T-helper 2 cell (primary cell): ENCODE measurements at places on chromosomes 3 and 15.

DNA sequence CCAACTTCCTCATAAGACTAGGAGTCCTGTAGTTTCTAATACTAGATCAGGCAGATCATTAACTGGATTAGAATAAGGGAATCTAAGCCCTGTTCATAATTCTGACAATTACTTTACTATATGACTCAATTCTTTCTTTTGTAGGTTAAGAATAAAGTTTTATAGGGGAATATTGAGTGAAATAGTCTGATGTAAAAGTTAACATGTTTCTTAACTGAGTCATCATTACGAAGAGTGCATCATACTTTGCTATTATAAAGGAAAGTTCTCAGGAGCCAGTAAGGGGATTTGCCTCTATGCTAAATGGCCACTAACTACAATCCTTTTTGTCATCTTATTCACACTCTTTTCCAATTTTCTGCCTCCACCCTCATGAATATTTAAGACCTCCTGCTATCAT lies 63.1 kb downstream of the POLQ start:
- no peak for DNase-seq

DNA sequence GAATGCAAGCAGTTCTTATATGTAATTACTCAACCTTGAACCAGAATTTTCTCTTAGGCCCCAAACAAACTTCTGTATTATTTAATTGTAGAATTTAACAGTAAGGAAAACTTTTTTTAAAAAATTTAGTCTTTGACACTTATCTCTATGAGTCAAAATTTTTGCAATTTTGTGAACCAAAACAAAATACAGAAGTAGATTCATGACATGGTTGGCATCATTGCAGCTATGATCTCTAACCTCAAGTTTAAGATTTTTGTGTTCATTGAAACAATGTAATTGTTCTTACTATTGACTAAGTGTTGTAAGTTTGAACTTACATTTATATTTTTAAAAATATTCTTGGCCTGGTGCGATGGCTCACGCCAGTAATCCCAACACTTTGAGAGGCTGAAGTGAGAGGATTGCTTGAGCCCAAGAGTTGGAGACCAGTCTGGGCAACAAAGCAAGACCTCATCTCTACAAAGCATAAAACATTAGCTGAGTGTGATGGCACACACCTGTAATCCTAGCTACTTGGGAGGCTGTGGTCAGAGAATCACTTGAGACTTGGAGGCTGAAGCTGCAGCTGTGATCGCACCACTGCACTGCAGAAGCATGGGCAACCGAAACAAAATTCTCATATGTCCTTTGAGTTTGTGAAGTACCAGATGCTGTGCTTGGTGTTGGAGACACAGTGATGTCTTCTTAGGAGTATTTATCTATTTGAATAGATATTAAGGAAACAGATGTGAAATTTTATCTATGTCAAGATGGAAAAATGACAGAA lies 39.7 kb downstream of the STT3B start:
- DNase-seq = no peak

DNA sequence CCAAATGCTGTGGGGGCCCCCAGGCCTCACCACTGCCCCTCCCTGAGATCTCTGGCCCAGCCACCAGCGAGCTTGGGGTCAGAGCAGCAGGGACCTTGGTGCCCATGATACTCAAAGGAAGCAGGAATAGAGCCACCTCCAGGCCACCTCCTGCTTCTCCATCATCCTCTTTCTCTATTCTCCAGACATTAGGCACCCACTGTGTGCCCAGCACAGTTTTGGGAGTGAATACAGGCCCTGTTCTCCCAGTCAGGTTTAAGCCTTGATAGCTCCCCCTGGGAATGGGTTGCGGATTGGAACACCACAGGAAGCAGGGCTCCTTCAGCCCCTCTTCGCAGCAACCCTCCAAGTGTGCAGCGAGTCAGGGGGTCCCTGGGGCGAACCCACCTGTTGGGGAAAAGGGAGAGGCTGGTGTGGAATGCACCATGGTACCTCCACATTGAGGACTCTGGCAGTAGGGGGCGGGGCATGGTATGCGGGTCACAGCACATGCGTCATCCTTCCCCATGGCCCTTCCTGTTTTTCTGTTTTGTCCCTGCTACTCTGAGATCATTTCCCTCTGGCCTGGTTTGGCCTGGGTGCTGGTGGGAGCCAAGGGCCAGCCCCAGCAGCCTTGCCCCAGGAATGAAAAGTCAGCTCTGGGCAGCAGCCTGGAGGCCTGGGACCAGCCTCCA lies 14.2 kb upstream of the SEMA3B start:
- DNase-seq = no peak

DNA sequence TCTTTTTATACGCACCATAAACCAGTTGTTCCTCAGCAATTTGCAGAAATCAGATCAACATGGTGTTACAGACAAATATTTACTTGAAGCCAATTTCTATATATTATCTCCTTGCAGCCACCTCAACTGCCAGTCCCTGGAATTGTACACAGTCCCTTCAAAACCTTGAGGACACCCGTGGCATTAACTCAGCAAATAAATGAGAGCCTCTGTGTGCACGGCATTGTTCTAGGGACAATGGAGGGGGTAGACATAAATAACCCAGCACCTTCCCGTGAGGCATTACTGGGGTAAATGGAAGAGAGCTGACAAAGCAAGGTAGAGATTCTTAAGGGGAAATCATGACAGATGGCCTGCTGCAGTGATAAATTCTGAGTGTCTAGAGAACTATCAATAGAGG lies 12.5 kb downstream of the TM2D3 start:
- no peak for DNase-seq

DNA sequence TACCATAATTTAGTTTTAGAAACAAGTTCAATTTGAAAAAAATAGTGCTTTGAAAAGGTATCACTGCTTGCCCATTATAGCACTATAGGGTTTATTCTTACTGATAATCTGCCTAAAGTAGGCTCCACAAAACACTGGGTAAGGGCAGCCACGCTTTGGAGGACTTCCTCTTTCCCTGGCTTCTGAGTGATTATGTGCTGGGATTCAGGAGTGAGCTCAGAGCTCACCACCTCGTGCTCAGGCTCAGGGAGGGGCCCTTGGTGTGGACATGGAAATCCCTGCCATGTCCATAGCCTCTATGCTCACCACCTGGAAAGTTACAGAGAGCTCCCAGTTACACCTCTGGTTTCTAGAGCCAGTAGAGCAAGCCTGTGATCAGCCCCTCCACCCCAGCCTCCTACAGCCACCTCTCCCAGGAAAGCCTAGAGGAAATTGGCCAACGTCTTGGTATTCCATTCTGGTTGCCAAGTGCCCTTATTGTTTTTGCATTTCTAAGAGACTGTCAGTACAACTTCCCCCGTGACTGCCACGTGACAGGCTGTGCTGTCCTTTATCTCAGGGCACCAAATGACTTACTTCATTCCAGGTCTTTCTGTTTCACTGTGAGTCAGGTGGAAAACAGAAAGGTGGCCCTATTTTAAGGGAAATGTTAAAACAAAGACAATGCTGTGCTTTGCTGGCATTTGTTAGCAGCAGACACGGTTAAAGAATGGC lies 316.0 kb downstream of the RORA start:
- DNase-seq = no peak

DNA sequence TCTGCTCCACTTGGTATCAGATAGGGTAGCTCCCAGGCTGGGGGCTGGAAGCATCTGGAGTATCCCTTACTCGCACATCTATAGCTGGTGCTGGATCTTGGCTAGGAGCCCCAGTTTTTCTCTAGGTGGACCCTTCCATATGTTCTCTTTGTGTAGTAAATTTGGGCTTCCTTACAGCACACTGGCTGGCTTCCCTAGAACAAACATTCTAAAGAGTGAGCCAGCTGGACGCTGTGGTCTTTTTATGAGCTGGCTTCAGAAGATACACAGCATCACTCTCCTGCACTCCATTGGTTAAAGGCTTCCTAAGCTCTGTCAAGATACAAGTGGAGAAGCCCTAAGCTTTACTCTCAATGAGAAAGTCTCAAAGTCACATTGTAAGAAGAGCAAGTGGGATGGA lies 322.1 kb downstream of the WDR72 start:
- DNase-seq = no peak

- DNase-seq = no peak
These were observed 44.4 kb upstream of the LARS2 start for GRCh38 chr3:45343947-45344346.

DNA sequence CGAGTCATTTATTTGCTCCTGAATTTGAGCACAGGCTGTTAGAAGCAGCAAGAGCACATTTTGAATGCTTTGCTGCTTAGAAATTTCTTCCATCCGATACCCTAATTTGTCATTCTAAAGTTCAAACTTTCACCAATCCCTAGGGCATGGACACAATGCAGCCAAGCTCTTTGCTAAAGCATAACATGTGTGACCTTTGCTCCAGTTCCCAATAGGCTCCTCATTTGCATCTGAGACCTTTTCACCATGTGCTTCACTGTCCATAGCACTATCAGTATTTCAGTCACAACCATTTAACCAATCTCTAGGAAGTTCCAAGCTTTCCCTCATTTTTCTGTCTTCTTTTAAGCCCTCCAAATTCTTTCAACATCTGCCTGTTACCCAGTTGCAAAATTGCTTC lies 1333.1 kb downstream of the SI start:
- DNase-seq = no peak

DNA sequence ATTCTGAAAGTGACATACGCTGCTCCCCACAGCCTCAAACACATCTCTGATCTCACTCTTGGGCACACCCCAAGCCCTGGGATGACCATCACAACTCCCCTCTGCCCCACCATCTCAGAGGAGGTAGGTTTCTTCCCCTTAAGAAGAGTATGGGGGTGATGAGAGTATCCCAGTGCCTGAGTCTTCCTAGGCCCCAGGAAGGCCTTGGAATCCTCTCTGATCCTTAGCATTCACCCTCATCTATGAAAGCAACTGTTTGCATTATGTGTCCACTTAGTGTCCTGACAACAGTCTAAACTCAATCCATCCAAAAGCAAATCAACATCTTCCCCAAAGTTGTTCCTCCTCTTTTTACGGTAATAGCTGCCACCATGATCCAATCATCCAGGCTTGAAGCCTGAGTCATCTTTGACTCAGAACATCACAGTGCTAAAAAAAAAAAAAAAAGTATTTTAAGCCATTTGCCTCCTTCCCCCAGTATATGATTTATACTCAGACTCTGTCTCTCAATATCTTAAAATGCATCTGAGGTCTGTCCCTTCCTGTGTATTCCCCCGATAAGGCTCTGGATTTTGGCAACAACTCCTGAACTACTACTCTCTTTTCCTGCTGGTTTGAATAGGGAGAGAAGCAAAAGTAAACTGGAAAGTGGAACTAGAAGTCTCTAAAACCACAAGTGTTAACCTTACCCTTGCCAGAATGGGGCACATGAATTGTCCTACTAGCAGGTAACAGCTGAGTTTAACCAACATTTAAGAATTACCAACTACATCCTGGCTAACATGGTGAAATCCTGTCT lies 22.5 kb downstream of the POPDC2 start:
- DNase-seq = no peak

GRCh38 chr15:33467816-33468163 lies 157.0 kb downstream of the RYR3 start:
- DNase-seq = no peak

GRCh38 chr3:9310043-9310442 lies 52.8 kb upstream of the THUMPD3 start:
- DNase-seq = no peak

- DNase-seq = no peak
These were observed 308.5 kb upstream of the MDFIC2 start for GRCh38 chr3:70620956-70621355.

GRCh38 chr15:74200412-74200815 lies 2.2 kb downstream of the STRA6 start:
- no peak for DNase-seq

DNA sequence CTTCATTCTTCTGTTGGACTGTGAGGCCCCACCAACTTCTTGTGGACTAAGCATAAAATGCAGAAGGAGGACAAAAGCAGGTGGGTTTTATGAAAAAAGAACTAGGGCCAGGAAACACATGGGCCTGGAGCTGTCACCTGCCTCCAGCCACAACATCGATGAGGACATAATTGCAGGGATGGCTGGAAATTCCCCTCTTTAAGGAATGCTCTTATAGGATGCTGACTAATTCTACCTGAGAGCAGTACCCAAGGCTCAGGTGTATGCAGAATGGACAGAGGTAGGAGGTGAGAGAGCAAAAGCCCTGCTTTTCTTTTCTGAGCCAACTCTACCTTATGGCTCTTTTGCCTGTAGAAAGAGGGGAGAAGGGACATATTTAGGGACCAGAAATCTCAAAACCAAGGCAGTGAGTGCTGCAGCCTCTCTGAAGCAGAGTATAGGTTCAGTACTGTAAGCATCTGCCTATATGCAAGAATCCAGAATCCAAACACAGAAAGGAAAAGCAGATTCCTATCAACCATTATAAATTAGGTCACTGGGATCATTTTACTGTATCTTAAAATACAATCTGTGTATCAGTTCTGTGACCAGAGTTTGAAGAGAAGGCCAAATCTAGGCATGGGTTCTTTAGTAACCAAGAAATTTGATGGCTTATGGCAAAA lies 205.3 kb upstream of the WNT5A start:
- DNase-seq = no peak

DNA sequence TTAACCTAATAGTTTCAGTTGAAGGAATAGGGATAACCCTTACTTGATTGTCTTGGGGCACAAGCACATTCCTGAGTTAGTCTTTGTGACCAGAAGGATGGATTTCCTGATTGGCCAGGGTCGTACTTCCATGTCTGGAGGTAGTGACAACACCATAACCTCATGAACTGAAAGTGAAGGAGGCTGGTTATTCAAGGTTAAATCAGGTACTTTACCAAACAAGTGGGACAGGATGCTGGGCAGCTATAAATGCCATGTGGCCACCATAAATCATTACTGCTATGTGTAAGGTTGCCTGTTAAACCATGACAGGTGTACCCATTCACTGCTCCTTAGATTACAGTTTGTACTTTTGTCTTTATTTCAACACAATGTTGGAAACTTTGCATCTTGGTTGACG lies 128.3 kb upstream of the SAMMSON start:
- no peak for DNase-seq

- no peak for DNase-seq
These were observed 262.8 kb upstream of the TBL1XR1 start for GRCh38 chr3:177460047-177460446.

DNA sequence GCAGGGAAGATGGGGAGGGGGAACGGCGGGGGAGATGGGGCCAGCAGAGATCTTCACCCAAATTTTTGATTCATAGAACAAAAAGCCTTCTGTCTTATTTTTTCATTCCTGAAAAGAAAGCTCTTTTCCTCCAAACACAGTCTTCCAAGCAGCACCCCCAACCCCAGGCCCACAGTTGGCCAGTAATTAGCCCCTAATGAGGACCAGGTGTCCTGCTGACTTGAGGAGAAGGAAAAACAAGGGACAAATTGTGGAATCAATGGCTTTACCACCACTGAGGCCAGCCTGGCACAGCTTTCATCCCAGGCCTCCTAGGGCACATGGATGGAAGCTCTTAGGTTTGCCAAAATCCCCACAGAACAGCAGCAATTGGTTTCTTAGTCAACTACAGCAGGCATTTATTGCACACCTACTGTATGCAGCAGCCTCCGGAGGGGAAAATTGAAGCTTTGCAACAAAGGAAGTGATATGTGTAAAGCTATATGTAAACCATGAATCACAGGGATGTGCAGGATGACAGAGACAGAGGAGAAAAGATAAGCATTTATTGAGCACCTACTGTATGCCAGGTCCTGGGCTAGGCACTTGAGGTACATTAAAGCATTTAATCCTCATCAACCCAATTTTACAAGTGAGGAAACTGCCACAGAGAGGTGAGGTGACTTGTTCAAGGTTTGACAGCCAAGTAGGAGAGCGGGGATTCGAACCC lies 199.5 kb downstream of the TBC1D2B start:
- DNase-seq = no peak

GRCh38 chr3:36678216-36679013 lies 85.9 kb downstream of the DCLK3 start:
- DNase-seq = no peak

- no peak for DNase-seq
These were observed 46.2 kb downstream of the CTDSPL start for GRCh38 chr3:37907906-37908305.
